ENCODE measurements at places on chromosomes 1 and 21.

DNA sequence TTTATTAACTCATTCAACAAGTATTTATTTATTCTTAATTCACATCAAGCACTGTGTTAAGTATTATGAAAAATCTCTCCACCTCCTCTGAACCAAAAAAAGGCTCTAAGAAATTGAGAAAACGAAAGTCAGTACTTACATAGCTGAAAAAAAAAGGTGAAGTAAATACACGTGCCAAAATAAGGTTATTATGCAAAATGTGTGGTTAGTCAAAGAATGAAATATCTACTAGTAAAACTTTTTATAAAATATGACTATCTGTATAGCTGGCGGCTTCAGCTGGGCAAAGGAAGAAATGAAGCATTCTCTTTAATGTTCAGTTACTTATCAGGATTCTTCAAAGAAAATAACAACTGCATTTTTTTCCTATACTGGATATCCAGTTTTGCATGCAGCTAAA, 35.5 kb upstream of the ASPM start:
- no peak for DNase-seq

DNA sequence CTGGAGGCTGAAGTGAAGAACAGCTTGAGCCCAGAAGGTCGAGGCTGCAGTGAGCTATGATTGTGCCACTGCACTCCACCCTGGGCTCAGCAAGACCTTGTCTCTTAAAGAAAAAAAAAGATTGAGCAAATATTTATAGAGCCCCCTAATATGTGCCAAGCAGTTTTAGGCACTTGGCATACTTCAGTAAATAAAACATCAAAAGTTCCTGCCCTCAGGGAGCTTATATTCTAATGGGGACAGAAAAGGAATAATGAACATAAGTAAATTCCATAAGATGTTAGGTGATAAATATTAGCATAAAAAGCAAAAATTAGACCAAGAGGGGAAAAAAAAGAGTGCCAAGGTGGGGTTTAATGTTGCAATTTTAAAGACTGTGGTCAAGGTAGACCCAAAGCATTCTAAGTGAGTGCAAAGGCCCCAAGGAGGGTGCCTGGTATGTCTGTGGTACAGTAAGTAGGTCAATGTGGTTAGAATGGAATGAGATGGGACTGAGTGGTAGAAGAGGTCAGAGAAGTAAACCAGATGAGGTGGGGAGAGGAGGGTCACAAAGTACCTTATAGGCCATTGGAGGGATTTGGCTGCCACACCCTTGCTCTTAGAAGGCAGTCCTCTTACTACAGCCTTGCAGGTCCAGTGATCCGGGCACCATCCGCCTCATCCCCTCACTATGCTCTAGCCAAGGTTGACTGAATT, 2.2 kb upstream of the TOE1 start:
- no peak for DNase-seq

- no peak for DNase-seq
Observed at GRCh38 chr1:57464756-57465155, 40.9 kb upstream of the DAB1 start.

DNA sequence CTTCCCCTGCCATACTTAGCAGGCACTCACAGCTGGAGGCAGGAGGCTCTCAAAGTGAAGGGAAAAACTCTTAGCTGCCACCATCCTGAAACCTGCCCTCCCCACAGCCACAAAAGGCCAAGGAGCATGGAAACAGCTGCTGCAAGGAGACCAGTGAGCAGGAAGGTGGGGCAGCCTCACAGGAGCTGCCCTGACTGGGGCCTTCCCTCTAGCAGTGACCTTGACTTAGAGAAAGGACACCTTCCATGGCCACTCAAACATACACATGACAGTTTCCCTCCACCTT, 126.3 kb downstream of the HIVEP3 start:
- DNase-seq: no peak

GRCh38 chr1:160520999-160521398, 2.1 kb downstream of the SLAMF6 start:
- no peak for DNase-seq

DNA sequence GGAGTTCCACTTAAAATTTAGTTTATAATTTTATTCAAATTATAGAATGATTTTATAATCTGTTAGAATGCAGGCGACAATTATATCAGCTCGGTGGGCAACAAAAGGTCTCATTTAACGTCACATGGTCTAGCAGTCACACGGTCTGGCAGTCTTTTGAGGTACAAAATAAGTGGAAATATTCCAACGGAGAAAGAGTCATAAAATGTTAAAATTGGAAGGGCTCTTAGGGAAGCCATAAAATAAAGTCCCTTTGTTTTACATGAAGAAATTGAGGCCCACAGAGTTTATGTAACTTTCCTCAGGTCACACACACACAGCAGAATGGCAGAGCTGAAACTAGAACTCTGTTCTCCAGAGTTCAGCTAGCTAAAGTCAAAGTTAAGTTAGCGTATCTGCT, 84.4 kb upstream of the QSOX1 start:
- no peak for DNase-seq

GRCh38 chr1:39608921-39609320, 30.5 kb downstream of the HEYL start:
- no peak for DNase-seq

- no peak for DNase-seq
Observed at GRCh38 chr1:202892501-202892900, 3.6 kb upstream of the RABIF start.

Measured in stimulated activated CD8-positive, alpha-beta memory T cell treated with anti-CD3 and anti-CD28 coated beads, Interleukin-2, amount 100 ng/mL, for 1 hour (primary cell).